Activated naive CD4-positive, alpha-beta T cell treated with anti-CD3 and anti-CD28 coated beads, Interleukin-2, amount 10 ng/mL, durations not matched to agents 5 hours and 36 hours (primary cell): ENCODE measurements at places on chromosomes 2 and 18. TPM values are rescaled to one million over a fixed set of nuclear protein-coding genes. Genes with fewer than 3 reads are reported as not detected.

FOXD4L1 gene
- total RNA-seq, result 0.22 TPM

TFPI gene
- not detected for total RNA-seq

ANKMY1 gene
- total RNA-seq, result 37.6 TPM

LRP1B gene
- not detected for total RNA-seq

UGT1A5 gene
- not detected for total RNA-seq

POTEJ gene
- total RNA-seq, result not detected

CCNYL1 gene
- total RNA-seq, result 6.7 TPM
